Fibroblast of pulmonary artery (primary cell): ENCODE measurements at places on chromosomes 12 and 14.

GRCh38 chr14:47276931-47277330, 398.5 kb downstream of the MDGA2 start:
- no peak for DNase-seq

GRCh38 chr12:6604259-6605029, 2.7 kb downstream of the CHD4 start:
- DNase-seq, result peak; percentile 19

DNA sequence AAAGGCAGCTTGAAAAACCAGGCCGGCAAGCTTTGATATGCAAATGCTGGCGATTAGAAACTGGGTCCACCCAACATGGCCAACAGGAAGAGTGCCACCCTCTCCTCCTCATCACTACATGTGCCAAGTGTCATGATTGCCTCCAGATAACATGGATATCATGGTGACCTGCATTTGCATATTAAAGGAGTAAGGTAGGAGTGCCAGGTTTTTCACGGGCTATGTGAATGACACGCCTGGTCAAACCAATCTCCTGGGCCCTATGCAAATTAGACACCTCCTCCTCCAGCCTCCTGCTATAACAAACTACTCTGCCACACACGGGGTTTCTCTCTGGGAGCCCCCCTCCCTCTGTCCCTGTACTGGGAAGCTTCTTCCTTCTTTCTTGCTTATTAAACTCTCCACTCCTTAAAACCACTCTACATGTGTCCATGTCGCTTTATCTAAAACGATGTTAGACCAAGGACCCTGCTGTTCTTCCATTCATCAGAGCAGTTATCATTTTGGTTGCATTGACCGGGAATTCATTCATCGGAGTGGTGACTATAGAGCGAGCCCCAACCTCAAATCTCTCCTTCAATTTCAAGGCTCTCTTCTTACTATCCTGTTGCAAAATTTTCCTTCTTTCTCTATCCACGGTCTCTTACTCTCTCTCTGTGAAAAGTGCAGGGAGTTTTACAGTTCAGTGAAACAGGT, 27.5 kb downstream of the APOBEC1 start:
- no peak for DNase-seq

GRCh38 chr12:49944046-49944445, 6.5 kb upstream of the AQP2 start:
- DNase-seq, result no peak

DNA sequence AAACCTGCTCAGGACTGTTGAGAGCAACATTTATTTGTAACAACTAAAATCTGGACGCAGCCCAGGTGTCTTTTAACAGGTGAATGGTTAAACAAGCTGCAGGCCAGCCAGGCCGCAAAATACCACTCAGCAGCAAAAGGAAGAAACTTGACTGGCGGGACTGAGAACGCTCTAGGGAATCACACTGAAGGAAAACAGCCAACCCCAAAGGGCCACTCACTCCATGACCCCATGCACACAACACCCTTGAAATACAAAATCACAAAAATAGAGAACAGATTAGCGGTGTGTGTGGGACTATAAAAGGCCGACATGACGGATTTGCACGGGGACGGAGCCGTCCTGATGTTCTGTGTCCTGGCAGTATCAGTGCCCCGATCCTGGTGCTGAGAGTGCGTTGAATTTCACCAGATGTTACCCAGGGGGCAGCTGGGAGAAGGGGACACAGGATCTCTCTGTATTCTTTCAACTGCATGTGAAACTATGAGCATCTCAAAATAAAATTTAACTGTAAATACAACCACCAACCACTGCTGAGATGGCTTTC, 23.0 kb downstream of the VPS37B start:
- DNase-seq, result no peak

GRCh38 chr12:107760207-107760808, 629 bp downstream of the PRDM4 start:
- DNase-seq, result no peak

DNA sequence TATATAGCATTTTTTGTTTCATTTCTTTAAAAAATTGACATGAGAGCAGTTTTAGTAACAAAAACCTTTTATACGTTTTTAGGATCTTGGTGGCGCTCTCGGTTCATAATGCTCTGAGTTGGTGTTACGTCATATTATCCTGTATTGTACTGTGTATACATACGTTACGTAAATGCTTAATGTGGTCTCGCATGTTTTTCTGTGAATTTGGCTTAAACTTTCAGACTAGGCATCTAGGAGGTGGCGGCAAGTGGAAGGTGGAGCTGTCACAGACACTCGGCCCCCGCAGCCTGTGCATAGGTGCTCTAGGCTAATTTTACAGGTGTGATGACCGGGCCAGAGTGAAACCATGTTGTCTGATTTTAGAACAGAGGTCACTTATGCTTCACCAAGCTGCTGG, 60.0 kb downstream of the PPP2R5C start:
- no peak for DNase-seq

DNA sequence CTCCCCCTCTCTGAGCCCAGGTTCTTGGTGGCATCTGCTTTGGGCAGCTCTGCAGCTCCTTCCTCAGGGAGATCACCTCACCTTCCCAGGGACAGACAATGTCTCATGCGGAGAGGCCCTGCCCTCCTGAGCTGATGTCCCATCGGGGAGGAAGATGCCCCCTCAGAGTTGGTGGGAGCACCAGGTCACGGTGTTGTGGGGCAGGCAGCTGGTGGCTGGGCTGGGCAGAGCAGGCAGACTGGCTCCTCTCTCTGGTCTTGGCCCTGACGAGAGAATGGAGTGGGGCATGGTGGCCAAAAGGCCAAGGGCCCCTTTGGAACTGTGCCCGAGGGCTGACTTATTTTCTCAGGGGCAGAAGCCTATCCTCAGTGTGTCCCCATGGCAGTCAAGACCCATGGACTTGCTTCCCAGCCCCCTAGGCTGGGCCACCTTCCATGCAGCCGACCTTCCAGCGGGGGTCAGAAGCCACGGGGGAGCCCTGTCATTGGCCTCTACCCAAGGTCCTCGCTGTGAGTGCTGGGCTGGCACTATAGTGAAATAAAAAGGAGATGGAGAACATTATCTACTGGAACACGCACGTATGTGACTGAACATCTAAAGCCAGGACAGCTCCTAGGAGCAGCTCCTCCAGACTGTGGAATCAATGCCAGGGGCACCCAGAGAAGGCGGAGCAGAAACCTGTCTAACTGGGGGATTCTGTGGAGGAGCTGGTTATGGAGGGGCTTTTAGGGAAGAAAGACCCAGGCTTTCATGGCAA, 21.9 kb downstream of the PPP2R5C start:
- DNase-seq, result no peak

DNA sequence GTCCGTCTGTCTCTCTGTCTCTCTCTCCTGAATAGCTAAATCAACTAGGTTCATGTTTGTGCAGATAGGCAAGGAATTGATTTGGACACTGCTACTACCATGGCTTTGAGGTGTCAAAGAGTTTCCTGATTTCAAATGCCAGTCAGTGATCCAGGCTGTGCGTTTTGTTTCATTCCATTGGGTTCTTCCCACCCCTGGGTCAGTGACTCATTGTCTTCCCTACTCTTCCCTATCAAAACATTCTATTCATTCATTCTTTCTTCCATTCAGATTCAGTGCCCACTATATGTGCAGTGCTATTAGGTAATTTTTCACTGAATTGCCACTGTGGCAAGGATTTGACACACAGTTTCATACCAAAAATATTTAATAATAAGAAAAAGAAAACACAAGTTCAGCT, 50.4 kb downstream of the RPH3A start:
- peak; percentile 20 for DNase-seq

DNA sequence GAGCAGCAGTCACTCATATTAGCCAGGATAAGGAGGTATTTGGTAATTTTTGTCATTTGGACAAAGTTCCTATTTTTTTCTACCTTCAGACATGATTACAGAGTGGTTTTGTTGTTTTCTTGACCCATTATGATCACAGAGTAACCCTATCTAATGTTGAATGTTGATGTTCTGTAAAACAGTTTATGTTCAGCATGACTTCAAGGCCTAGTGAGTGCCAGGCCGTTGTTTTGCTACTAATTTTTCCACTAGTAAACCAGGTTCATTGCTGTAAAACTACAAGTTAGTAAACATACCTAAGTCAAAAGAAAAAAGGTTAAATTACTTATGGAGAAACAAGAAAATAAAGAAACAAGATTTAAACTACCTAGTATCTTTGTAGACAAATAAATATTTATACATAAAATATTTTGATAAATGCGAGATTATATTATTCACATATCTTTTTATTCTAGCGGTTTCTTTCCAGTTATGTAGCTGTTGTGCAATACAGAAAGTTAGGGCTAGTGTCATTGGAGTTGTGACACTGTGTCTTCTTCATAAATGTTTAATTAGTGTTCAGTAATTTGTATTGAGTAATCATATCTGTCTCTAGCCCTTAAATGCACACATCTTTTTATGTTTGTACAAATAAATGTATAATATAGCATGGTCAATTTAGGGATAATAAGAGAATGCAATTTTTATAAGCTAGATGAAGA, 16.5 kb downstream of the ETNK1 start:
- no peak for DNase-seq

GRCh38 chr14:32786886-32787285, 151.8 kb upstream of the NPAS3 start:
- no peak for DNase-seq

- DNase-seq, result no peak
These were observed 799.7 kb downstream of the DIO2 start for GRCh38 chr14:79411403-79412174.

GRCh38 chr14:23613242-23614070, 22.7 kb upstream of the DHRS2 start:
- no peak for DNase-seq

GRCh38 chr14:99055816-99056215, 216.2 kb downstream of the BCL11B start:
- no peak for DNase-seq

- no peak for DNase-seq
These were observed 231.8 kb upstream of the NPAS3 start for GRCh38 chr14:32706721-32707519.

DNA sequence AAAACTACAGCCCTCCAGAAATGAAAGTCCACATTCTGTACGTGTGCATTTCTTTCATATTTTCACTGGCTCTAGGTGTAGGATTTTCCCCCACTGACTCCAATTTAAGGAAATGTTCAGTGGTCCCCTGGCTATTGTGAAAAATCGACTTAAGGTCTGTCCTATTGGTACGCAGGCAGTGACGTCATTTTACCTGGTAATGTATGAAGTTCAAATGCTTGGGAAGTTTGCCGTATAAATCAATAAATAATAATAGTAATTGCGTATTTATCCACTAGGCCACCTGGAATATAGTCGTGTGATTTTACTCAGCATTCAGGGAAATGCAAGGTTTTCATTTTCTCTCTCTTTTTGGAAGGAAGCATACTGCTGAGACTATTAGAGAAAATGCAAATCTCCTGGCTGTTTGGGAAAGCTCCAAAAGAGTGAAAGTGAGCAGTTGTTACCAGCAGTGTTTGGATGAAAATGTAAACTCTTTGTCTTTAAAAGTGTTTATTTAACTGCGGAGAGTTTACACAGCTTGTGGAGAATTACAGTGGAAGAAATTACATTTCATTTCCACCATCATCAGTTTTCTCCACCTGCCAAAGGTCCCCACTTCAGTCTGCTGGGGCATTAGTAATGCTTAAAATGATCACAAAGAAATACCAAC, 107.0 kb downstream of the EXOC5 start:
- no peak for DNase-seq

DNA sequence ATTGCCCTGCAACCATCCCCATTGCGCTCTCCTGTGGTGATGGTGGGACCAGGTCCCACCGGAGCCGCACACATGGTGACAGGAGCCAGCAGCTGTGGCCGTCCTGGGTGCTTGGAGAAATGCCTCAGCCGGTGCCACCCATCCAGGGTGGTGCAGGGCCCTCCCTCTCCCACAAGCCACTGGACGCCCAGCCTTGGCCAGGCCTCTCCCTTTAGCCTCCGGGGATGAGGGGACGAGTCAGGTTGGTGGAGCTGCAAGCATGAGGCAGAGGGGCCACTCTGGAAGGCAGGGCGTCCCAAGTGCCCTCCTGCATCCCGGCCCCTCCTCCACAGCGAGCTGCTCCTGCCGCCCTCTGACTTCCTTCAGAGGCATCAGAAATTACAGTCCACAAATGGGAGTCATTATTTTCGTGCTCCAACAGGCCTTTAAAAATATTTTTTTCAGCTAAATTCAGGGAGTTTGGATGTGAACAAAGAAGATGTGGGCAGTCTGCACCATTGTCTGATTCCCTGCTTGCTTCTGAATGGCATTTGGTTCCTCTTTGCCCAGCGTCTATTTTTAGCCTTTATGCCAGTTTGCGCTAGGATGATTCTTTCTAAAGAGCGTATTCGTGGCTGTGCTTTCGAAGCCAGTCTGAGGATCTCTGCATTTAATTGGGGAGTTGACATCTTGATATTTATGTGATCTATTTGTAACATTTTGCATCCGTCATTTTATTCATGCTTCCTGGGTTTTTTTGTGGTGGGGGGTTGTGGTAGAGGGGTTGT, 189.4 kb downstream of the ADGRD1 start:
- DNase-seq, result no peak

DNA sequence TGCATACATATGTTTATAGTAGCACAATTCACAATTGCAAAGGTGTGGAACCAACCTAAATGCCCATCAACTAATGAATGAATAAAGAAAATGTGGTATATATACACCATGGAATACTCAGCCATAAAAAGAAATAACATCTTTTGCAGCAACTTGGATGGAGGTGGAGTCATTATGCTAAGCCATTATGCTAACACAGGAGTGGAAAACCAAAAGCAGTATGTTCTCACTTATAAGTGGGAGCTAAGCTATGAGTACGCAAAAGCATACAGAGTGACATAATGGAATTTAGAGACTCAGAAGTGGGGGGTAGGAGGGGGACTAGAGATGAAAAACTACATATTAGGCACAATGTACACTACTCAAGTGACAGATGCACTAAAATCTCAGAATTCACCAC, 16.2 kb upstream of the SPTSSA start:
- no peak for DNase-seq

DNA sequence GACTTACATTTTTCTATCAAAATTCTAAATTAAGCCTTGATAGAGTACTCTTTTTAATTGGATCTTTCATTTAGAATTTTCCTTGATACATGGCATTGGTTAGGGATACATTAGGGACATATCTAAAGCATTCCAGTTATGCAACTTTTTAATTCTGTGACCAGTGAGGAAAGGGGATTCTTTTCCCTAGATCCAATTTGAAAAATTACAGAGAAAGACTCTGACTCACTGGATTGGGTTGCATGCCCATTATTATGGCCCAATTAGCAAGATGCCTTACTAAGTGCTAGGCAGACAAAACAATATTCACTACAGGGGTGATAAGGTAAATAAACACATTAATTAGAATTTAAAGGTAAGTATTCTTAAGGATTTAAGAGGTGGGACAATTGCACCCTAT, 5.2 kb upstream of the RAD52 start:
- no peak for DNase-seq

DNA sequence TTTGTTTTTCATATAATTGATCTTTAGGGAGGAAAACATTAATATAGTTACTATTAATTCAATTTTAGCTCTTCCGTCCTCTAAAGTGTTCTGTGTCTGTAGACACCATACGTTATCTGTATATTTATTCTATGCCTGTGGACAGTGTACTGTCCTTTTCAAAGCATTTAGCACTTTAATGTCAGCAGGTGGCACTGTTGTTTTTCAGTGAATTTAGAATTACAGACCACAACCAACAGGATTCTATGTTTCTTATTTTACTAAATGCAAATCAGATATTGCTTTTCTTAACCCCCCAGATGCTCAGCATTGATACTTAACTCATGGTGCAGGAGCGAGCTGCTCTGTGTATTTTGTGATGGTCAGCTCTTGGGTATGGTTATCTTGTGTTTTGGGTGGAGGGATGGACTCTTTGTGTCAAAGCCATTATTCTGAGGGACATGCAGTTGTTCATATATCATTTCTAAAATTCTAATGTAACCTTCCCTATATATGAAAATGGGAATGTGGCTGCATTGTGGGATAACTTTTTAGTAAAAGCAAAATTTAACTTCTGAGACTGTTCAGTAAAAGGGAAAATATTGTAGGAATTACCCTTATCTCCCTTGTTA, 65.2 kb downstream of the PAPOLA start:
- DNase-seq, result peak; percentile 67
